Left renal pelvis (tissue), 4 donors: ENCODE measurements at places on chromosomes 7 and 10.

GRCh38 chr7:5218564-5219360 is 28.7 kb downstream of the WIPI2 start:
- no peak for DNase-seq

GRCh38 chr10:7956508-7956907 is 98.0 kb upstream of the GATA3 start:
- no peak for DNase-seq

DNA sequence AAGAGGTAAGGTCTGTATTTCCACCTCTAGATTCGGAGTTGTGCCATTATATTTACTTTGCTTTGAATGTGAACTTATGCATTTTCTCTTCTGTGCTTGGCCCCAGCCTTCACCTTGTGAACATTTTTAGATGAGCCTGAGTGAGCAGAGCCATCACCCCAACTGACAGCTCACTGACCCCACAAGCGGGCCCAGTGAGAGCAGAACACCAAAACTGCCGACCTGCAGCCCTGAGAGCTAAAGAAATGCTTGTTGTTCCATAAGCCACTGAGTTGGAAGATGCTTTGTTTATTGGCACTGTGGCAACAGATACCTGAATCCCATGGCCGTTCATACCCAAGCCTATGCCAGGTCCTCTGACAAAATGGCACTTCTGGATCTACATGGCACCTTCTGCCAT is 37.8 kb downstream of the C10orf90 start:
- no peak for DNase-seq

- no peak for DNase-seq
These were observed 191.2 kb downstream of the SORCS1 start for GRCh38 chr10:106973288-106973687.

GRCh38 chr10:107686095-107686494 is 521.6 kb upstream of the SORCS1 start:
- no peak for DNase-seq

DNA sequence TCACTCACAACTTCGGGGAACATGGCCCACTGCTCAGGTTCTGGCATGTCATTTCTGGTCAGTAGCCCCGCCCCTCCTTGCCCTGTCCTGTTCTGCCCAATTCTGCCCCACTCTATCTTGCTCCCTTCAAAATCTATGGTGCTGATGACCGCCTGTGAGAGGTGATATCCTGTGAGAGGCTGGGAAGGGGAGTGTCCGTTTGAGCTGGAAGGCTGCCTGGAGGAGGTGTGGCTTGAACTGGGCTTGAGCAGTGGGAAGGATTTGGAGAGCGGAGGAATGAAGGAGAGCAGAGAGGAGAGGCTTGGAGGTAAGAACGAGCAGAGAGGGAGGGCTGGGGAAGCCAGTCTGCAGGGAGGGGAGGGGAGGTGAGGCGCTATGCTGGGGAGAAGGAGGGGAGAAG is 145.3 kb downstream of the RPS24 start:
- DNase-seq, result no peak

GRCh38 chr7:156518466-156518865 is 122.1 kb upstream of the RNF32 start:
- no peak for DNase-seq

DNA sequence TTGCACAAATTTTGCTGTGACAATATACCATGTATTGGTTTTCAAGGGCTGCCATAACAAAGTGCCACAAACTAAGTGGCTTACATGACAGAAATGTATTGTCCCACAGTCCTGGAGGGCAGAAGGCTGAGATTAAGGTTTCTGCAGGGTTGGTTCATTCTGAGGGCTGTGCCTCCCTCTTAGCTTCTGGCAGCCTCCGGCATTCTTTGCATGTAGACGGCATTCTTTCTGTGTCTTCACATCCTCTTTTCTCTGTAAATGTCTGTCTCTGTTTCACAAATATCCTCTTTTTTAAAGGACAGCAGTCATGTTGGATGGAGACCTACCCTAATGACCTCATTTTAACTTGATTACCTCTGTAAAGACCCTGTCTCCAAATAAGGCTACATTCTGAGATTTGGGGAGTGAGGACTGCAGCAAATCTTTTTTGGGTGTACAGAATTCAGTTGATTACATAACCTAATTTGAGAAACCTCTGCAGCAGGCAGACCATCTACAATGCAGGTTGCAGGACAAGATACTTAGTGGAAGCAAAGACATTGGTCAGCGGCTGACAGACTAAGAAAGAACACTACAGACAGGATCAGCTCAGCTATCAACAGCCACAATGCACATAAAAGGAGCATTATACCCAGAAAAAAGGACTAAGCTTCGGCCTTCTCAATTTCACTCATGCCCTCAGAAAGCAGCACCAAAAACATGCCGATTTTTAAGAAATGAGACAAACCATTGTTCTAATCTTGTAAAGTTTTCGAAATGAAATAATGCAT is 84.6 kb upstream of the FAM3C start:
- no peak for DNase-seq

- DNase-seq, result no peak
These were observed 757 bp upstream of the GRID1 start for GRCh38 chr10:86367152-86367951.

DNA sequence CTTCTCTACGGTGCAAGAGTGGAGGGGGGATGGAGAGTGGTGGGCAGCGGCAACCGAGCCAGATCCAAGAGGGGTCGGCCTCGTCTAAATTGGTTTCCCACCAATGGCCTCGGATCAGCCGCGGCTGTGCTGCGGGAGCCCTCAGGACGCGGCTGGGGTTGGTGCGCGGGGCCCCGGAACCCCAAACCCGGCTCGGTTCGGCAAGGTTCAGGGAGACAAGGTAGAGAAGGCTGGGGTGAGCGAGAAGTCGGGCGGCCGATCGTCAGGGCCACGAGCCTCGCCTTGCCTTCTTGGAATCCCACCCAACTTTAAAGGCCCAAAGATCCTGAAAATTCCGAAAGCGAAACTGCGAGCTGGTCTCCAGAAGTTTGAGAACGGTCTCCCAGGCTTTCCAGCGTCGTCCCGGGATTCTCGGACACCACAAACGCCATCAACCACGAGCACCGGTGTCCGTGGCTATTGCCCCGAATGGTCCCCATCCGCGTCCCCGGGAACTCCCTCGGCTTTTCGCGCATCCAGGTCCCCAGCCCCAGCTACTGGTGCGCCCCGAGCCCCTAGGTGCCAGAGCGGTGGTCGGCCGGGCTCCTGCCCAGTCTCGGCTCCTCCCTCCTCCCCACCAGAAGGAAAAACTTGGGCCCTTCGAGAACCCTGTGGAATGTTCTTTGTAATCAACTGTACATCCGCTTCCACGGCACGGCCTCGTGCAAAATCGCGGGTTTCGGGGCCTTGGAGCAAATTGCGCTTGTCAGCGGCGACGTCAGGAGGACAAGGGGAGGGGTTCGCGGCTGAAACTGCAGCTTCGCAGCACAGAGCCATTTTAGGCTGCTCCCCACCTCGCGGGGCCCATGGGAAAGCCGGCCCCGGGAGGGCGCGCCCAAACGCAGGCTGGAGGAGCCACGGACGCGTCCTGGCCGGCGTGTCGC is 3.2 kb downstream of the SFMBT2 start:
- DNase-seq, result no peak
